IPS-NIHi11 (cell line): ENCODE measurements at places on chromosomes 13 and 19.

GRCh38 chr13:80361883-80362327 is 21.0 kb upstream of the SPRY2 start:
- DNase-seq: peak; percentile 30

DNA sequence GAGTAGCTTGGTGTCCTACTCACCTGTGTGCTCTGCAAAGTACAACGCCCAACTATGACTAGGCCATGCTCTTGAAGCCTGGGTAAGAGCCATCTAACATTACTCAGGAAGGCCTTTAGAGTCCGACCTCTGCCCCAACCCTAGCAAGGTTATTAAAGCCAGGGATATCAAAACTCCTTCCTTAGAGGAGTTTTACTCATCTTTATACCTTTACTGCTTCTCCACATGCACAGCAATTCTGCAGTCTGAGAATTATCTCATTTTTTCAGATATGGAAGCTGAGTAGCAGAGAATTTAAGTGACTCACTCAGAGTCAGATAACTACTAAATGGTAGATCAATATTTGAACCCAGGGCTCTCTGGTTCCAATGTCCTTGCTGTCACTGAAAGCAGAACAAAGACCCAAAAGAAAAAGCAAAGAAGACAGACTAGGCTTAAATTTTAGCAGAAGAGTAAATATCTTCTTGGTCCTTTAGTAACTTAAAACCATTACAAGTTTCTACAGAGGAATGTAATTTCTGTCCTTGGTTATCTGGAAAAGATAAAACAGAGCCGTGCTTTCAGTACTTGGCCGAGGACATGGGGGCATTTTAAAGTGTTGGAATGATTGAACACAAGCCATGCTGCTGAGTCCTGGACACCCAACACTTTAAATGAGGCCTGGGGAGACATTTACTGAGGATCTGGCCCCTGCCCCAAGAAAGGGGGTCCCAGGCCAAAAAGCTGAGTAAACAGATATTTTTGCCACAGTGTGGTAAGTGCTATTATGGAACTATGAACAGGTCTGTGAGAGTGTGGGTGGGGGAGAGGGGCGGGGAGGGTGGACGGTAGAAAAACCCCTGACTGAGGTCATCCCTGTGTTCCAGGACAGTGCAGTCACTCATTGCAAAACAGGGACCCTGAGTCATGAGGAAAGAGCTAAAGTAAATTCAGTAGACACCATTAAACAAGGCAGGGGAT is 18.4 kb upstream of the KPNA3 start:
- no peak for DNase-seq

- DNase-seq: no peak
Observed at GRCh38 chr13:97175041-97175440, 47.1 kb upstream of the MBNL2 start.

- no peak for DNase-seq
Observed at GRCh38 chr13:48571126-48571913, 38.4 kb upstream of the RCBTB2 start.

DNA sequence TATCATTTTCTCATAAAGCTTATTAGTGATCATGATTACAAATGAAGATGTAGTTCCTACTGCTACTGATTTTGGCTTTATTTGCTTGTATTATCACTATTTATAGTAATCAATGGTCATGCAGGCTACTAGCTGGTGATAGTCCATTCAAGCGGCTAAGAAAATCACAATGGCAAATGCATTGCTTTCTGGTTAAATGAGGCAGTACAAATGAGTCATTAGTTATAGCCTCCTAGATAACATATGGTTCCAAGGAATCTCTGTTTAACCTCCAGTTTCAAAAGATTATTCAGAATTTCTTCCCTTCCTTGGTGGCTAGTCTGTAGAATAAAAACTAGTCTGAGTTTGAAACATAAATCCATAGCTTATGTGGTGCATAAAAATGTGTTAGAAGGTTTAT is 141.3 kb upstream of the HTR2A start:
- no peak for DNase-seq

DNA sequence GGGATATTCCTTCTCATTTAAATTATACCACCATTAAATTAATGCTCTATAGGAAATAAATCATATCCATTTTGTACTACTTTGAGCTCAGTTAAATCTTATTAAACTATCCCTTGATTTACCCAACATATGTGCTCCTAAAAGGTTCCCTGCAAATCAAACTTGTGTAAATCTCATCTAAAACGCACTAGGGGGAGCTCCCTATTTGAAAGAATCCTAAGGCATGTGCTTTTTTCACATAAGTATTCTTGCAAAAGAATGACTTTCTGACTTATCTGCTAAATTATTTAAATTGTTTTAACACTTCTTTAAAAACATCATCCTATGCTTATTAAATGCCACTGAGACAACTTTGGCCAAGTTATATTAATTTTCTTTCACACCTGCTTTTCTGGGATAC is 7.9 kb downstream of the INTS6 start:
- DNase-seq: no peak
